ENCODE measurements at places on chromosomes 4 and X.

DNA sequence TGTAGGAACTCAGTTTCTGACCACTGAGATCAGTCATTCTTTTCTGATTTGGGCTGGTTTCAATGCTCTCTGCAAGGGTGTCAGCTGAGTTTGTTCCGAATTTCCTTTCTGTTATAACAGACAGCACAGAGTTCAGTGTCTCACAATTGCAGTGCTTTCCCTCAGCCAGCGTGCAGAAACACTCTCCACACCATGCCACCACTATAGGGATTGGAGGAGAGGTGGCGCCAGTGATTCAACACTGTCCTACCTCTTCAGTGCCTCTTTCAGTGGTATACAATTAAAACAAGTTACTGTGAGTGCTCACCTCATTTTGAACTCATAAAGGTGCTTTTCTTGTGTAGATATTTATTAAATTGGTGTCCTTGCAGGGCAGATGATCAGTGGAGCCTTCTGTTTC is 413.2 kb upstream of the CXorf51B start:
- DNase-seq: no peak

- DNase-seq: no peak
Observed at GRCh38 chrX:32451954-32452695, 759.2 kb downstream of the DMD start.

DNA sequence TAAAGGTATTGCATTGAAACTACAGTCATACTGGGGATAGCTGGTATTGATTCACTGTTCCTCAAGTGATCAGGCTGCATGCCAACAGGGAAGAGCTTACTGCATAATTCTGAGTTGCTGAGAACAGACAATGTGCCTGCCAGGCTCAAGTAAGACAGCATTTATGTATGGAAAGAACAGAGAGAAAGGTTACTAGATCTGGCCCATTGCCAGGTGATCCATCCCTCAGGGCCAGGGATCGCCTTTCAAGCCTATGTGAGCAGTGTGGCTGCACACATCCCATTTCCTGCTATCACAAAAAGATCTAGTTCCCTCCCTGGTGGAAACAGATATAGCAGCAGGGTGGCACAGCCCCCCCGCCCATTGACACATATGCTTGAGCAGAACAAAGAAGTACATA is 254.0 kb downstream of the TMA16 start:
- DNase-seq: peak; percentile 25

DNA sequence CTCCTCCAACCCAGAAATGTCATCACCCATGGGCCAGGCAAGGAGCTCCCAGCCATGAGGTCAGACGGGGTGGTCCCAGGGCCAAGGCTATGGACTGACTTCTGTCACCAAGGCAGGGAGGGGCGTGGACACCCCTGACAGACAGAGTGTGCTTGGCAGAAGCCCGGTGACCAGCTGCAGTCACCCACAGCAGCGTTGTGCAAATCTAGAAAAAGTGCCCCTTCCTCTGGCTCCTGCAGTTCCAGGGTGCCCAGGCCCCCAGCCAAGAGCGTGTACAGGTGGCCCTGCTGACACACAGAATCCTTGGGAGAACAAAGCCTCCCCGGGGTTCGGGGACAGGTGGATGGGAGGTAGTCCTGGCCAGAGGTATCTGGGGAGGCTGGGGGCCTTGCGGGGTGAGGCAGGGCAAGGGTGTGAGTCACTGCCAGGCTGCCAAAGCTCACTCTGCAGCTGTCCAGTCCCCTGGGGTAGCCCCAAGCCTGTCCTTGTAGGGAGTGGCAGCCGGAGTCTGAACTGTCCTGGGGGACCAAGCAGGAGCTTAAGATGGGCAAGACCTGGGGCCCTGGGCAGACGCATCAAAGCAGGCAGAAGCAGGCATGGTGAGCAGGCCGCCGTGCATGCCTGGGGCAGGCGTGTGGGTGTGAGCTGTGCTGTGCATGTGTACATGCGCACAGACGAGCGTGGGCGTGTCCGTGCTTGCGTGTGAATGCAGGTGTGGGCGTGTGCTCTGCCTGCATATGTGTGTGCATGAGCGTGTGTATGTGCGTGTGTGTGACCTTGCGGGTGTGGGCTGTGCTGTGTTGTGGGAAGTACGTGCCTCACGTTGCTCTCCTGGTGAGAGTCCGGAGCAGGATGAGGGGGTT is 3.3 kb downstream of the MYL5 start:
- no peak for DNase-seq

GRCh38 chr4:99806545-99806944 is 10.1 kb upstream of the DAPP1 start:
- no peak for DNase-seq

GRCh38 chr4:104728380-104729122 is 233.9 kb upstream of the CXXC4 start:
- peak; percentile 83 for DNase-seq

DNA sequence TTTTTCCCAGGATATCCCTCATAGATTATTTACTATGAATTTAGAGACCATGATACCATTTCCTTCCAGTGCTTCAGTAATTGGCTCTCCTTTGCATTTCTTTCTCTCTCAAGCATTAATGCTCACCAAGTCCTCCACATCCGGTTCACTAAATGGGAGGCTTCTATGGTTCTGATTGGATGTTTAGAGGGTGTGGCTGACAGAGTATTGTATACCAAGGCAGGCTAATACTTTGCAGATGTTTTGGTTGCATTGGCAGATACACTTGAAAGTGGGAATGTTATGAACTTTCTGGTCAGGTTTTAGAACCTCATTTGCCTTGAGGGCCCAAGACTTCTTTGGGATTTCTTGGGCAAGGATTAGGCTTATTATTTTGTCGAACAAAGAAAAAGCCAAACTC is 24.2 kb downstream of the CBLL2 start:
- no peak for DNase-seq

DNA sequence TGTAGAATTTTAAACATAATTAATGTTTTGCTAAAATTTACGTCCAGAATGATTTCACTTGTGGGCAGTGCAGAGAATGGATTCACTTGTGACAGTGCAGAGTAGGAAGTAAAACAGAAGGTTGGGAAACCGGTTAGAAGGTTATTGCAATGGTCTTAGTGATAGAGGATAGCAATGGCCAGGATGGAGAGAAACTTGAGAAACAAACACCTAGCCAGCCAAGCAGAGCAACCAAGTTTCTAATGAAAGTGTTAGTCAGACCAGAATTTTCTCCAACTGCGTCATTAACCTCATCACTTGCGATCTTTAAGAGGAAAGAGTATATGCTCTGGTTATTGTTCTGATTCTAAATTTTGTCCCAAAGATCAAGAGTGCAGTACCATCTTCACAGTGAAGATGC is 50.0 kb upstream of the TBC1D9 start:
- no peak for DNase-seq

DNA sequence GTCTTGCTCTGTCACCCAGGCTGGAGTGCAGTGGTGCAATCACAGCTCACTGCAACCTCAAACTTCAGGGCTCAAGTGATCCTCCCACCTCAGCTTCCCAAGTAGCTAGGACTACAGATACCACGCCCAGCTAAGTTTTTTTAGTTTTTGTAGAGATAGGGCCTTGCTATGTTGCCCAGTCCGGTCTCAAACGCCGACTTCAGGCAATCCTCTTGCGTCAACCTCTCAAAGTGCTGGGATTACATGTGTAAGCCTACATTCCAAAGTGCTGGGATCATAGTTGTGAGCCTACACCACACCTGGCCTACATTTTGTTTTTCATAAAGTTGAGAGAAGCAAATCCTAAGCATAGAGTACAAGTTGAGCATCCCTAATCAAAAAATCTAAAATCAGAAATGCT is 42.2 kb downstream of the SMARCA5 start:
- DNase-seq: peak; percentile 5

DNA sequence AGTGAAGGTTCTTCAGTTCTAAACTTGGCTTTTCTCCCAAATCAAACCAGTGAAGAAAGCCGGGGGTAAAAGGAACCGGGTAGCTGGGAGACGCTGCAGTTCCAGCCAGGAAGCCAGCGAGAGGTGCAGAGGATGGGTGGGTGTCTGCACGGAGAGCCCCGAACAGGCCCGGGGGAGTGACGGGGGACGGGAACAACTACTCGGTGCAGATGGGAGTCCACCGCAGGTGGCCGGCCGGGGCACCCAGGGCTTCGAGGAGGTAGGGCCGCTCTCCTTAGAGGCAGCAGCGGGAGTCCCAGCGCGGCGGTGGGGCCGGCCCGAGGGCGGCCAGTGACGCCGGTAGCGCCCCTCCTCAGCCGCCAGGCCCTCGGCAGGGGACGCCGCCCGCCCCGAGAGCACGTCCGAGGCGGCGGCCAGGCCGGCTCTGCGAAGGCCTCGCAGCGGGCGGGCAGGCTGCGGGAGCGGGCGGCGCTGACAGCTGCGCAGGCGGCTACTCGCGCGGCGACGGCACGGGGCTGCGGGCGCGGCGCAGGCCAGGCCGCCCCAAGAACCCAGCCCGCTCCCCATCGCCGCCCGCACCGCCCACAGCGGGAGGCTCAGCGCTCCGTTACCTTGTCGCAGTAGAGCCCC is 449 bp downstream of the FBXL5 start:
- peak; percentile 24 for DNase-seq

GRCh38 chrX:135985157-135985972 is at the start of gene SLC9A6:
SLC9A6 (plus strand) TSS chrX:135985435; CDS start chrX:135985659, 224 bp downstream.
- DNase-seq: peak; percentile 17

DNA sequence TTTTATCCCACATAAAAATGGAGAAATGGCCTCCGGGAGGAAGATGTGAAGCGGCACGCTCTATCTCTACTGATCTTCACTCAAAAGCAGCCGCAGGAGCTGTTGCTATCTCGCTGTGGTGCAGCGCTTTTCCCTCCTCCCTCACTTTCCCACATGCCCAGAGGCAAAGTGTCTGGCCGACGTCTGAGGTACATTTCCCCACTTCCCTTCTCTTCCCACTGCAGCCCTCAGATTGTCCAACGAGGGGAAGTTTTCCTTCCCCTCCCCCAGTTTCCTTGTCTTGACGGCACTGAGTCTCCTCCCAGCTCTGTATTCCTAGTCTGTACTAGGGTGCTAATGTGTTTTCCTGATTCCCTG is 660 bp upstream of the COL25A1 start:
- no peak for DNase-seq

DNA sequence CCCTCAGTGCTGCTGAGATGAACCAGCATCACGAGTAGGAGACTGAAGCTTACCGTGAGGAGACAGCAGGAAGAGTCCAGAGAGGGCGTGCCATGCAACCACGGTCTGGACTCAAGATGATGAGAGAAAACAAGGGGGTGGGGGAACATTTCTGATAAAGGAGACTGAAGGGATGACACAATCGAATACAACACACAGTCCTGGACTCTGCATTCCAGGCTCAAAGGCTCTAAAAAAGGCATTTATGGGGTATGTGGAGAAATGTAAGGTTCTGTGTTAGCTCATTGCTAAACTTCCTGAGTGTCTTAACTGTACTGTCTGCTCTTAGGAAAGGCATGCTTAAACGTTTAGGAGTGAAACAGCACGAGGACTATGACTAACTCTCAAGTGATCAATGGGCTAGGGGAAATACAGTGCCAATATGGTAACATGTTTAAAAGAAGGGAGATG is 20.6 kb upstream of the IRAK1 start:
- peak; percentile 87 for DNase-seq

DNA sequence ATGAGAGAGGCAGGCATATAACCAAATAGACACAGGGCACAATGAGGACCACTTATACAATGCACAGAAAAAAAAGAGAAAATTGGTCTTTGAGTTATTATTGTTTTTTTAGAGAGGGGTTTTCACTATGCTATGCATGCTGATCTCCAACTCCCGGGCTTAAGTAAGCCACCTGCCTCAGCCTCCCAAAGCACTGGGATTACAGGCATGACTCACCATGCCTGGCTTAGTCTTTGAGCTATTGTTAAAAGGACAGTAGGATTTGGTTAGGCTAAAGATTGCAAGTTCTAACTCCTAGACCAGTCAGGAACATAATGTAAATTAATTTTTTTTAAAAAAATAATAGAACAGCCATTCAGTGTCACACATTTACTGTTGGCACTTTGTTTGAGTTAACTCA is 340.1 kb downstream of the GPAT3 start:
- DNase-seq: peak; percentile 50

- no peak for DNase-seq
Observed at GRCh38 chrX:34629572-34629971, 27.5 kb downstream of the TMEM47 start.

GRCh38 chr4:146643812-146644401 is 5.2 kb downstream of the POU4F2 start:
- peak; percentile 23 for DNase-seq

- no peak for DNase-seq
Observed at GRCh38 chr4:100838286-100838685, 320.5 kb upstream of the EMCN start.

GRCh38 chr4:26568446-26568994 is 15.4 kb upstream of the TBC1D19 start:
- peak; percentile 95 for DNase-seq

DNA sequence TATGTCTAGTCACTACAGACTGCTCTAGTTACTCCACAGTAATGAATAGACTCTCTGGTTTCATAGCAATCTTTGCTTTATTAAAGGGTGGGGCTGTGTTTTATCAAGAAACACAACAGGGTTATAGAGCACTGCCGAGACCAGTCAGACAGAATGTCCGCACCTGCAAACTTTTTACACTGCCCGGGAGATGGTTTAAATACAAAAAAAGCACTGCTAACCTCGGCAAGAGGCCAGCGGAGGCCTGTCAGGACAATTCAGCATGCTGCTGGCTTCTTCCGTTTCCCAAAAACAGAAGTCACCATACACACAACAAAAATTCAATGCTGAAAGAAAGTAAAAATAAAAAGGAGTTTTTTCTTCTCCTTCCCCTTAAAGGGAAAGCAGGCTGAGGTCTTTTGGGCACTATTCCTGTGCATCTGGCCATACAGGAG is 67.4 kb downstream of the IRF2 start:
- DNase-seq: no peak

DNA sequence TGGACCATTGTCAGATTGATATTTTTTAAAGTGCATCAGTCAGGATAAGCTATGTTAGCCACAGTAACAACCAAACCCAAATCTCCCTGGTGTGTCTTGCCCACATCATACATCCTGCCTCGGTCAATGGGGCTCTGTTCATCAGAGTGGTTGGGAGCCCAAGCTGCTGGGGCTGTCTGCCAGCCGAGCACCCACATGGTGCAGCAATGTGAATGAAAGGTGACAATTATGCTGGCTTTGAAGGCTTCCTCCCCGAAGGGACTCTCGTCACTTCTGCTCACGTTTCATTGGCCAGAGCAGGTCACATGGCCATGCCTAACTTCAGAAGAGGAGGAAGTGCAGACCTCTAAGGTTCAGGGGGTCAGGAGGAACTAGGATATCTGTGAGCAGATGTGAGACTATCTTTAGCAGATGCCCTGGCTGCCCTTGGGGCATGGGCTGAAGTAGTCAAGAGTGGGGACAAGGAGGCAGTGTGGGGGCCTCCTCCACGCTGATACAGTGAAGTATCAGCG is 1.3 kb upstream of the JAKMIP1 start:
- no peak for DNase-seq

- no peak for DNase-seq
Observed at GRCh38 chrX:1526565-1526964, 10.4 kb downstream of the P2RY8 start.

- DNase-seq: peak; percentile 48
Observed at GRCh38 chr4:26780539-26780938, 80.1 kb upstream of the STIM2 start.

GRCh38 chr4:113146876-113147358 is 97.5 kb downstream of the ANK2 start:
- no peak for DNase-seq

GRCh38 chrX:72097098-72097497 is 34.6 kb downstream of the RTL5 start:
- DNase-seq: no peak
